Cardiac fibroblast (primary cell): ENCODE measurements at places on chromosomes 7 and 10.

DNA sequence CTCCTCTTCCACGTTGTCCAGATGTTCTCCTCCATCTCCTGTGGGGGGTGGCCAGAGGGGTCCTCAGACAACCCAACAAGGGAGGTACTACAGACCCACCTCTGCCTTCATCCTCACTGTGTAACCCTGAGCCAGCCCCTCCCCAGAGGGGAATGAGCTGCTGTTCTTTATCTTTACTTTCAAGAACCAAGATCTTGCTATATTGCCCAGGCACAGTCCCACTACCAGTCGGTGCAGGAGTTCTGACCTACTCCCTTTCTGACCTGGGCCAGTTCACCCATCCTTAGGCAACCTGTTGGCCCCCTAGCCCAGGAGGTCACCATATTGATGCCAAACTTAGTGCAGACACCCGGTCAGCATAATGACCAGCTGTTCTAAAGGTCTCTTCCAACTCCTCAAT, 16.8 kb upstream of the MTPAP start:
- no peak for DNase-seq

DNA sequence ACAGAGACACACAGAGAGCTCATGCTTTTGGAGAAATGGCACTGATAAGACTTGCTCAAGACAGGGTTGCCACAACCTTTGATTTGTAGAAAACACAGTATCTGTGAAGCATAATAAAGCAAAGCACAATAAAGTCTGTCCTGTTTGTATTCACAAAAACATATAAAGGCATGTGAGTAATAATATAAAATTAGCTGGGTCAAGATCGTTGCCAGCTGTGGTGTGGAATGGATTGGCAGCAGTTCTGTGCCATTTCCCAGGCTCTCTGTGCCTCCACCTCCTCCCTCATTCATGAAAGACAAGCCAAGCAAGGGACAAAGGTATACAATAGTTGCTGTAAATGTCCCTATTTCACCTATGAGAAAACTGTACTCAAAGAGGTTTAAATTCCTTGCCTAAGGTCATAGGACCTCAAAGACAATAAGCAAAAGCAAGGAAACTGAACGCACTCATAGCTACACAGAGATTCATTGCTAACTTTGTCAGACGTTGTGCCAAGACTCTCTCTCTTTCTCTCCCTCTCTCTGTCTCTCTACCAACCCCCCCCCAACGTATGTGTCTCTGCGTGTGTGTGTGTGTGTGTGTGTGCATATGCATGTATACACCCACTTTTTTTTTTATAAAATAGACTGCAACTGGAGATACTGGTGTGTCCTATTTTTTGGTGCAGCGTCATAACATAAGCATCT, 31.8 kb downstream of the CHST3 start:
- no peak for DNase-seq

DNA sequence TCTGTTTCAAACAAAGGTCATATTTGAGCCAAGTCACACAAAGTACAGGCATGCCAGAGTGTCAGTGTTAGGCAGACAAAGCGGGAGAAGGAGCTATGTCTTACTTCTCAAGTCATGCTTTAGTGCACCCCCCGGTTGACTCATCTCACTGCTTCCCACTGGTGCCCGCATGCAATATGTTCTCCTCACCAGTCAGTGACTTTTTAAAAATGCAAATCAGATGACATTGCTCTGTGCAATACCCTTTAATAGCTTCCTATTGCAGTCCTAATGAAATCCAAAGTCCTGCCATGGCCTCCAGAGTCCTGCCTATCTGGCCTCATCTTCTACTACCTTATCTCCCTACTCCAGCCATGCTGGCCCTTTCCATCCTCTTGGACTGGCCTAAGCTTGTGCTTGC, 429.1 kb downstream of the ACTR3B start:
- DNase-seq: no peak

DNA sequence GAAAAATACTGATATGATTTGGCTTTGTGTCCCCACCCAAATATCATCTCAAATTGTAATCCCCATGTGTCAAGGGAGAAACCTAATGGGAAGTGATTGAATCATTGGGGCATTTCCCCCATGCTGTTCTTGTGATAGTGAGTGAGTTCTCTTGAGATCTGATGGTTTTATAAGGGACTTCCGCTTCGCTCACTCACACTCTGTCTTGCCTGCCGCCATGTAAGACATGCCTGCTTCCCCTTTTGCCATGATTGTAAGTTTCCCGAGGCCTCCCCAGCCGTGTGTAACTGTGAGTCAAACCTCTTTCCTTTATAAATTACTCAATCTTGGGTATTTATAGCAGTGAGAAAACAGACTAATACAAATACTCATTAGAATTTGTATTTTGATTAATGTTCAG, 5.1 kb upstream of the MRPS17 start:
- no peak for DNase-seq

DNA sequence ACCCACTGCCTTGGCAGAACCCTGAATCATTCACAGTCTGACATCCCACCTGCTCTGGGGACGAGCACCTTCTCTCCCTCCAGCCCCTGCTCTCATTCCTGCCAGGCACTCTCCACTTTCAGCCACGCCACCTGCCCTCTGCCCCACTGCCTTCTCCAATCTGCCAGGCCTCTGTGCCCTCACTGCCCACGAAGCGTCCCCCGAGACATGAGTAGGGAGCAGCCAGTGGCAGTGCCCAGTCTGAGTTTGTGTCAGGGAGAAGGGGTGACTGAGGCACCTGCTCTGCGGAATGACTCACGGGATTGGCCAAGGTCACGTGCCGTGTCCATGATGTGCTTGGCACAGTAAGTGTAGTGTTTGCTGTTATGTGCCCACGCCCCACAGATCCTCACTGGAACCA, 215.2 kb upstream of the PPP2R2D start:
- no peak for DNase-seq

GRCh38 chr7:155897758-155898386, 85.6 kb upstream of the SHH start:
- no peak for DNase-seq
